ENCODE measurements at places on chromosomes 12 and 14.

DNA sequence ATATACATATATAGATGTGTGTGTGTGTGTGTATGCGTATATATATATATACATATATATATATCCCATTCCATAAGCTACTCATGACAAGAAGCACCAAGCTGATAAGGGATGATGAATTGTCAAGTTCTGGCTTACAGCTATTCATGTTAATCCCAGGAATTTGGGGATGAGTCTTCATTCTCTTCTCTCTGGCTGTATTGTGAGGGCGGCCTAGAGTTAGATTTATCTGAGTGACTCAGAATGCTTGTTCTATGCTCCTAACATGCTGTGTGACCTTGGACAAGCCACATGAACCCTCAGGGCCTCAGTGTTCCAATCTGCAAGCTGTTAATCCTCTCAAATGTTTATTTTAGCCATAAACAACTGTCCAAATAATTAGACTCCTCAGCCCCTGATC is 749.0 kb downstream of the MED13L start:
- no peak for DNase-seq

DNA sequence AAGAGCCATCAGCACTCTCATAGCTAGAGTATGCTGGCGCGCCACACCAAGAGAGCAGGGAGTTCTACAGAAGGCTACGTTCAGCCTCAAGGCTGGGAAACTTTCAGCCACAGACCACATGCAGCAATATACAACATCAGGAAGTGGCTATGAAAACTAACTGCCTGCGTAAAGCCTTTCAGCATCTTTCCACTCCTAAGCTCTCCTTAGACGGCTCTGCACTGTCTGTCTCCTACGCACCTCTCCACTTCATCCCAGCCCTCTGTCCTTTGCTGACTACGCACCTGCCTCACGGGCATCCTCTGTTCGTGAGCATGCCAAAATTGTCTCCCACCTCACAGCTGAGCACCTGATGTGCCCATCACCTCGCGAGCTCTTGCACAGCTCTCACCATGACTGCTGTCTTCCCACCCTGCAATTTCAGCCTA is 9.7 kb downstream of the MPHOSPH9 start:
- no peak for DNase-seq

DNA sequence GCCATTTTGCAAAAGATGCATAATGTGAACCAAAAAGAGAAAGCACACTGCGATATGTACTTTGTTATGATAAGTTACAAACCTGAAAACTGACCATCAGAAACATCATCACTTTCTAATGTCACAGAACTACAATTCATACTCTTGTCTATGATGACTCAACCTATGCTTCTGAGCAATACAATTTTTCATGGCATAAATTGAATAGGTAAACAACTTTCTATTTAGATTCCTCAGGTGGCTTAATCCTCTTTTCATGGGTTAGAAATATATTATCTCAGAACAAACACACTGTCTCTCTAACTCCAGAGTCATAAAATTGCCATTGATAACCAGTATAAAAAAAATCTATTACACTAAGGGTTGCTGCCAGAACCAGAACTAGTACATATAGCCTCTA is 1715.0 kb upstream of the FLRT2 start:
- DNase-seq, result no peak

DNA sequence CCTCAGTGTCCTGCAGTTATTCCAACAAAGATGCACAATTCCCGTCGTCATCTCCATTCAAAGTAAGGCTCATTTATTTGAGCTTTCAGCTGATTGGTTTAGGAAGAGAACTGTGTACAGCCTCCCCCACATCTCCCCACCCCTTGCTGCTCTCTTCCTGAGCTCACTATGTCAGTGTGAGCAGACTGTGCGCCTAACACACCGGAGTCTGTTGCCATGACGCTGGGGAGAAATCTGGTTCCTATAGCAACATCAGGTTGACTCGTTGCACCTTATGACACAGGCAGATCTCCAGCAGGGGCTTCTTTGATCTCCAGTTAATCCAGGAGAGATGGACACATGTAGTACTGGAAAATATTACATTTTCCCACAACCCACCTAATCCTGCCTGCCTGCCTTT is 319.4 kb downstream of the CACNA1C start:
- DNase-seq, result no peak

DNA sequence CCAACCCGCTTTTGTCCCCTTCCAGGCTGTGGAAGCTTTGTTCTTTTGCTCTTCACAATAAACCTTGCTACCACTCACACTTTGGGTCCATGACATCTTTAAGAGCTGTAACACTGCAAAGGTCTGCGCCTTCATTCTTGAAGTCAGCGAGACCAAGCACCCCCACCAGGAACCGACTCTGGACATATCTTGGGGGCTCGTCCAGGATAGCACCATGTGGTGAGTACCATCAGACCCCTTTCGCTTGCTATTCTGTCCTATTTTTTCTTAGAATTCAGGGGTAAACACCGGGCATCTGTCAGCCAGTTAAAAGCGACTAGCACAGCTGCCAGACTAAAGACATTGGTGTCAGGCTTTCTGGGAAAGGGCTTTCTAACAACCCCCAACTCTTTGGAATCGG is 137.6 kb upstream of the PPFIA2 start:
- no peak for DNase-seq
